Smooth muscle cell of bladder (primary cell): ENCODE measurements at places on chromosomes 4 and X. TPM values are rescaled to one million over a fixed set of nuclear protein-coding genes. Genes with fewer than 3 reads are reported as not detected.

MAGEA10 gene
- not detected in 2 replicates for total RNA-seq

SMARCA1 gene
- total RNA-seq, result 43.1 and 58.9 TPM in 2 replicates

ZMAT1 gene
- under 0.01 and 0.09 TPM in 2 replicates for total RNA-seq

TRIM2 gene
- total RNA-seq, result 72.0 and 93.4 TPM in 2 replicates

TMPRSS11B gene
- total RNA-seq, result not detected in 2 replicates

GPR173 gene
- 1.6 and 1.7 TPM in 2 replicates for total RNA-seq

SMIM43 gene
- total RNA-seq, result 5.4 and 11.2 TPM in 2 replicates

AREG gene
- 5.7 TPM in 1 of 2 replicates, not detected in the other for total RNA-seq

UBA6 gene
- total RNA-seq, result 60.7 and 74.7 TPM in 2 replicates

KLHL2 gene
- total RNA-seq, result 14.4 and 18.4 TPM in 2 replicates

ADAM29 gene
- under 0.01 TPM in 1 of 2 replicates, not detected in the other for total RNA-seq

NXF2B gene
- total RNA-seq, result not detected in 2 replicates

GLRA3 gene
- 0.14 TPM in 1 of 2 replicates, not detected in the other for total RNA-seq

HSFX3 gene
- total RNA-seq, result not detected in 2 replicates

DDIT4L gene
- 4.6 and 5.9 TPM in 2 replicates for total RNA-seq

GABRG1 gene
- not detected in 2 replicates for total RNA-seq

SEPSECS gene
- 6.5 and 7.0 TPM in 2 replicates for total RNA-seq

SPON2 gene
- 388 and 499 TPM in 2 replicates for total RNA-seq

CENPVL2 gene
- not detected in 2 replicates for total RNA-seq

KLHL15 gene
- 6.8 and 9.4 TPM in 2 replicates for total RNA-seq

IL2RG gene
- total RNA-seq, result not detected in 2 replicates

ADGRG4 gene
- total RNA-seq, result not detected in 2 replicates

BST1 gene
- total RNA-seq, result 19.9 and 21.2 TPM in 2 replicates

NAP1L3 gene
- 1.6 and 2.9 TPM in 2 replicates for total RNA-seq

SLC9B1 gene
- 0.83 and 1.6 TPM in 2 replicates for total RNA-seq

GPM6B gene
- 0.28 and 0.65 TPM in 2 replicates for total RNA-seq

NOX1 gene
- total RNA-seq, result 0.14 TPM in 1 of 2 replicates, not detected in the other

PFKFB1 gene
- under 0.01 TPM in 1 of 2 replicates, not detected in the other for total RNA-seq

MUC7 gene
- not detected in 2 replicates for total RNA-seq

UGT2B10 gene
- not detected in 2 replicates for total RNA-seq

MAB21L2 gene
- under 0.01 TPM in 1 of 2 replicates, not detected in the other for total RNA-seq

DRD5 gene
- not detected in 2 replicates for total RNA-seq

ZRSR2 gene
- 3.4 and 5.0 TPM in 2 replicates for total RNA-seq

GYG2 gene
- total RNA-seq, result 11.4 and 13.5 TPM in 2 replicates

ATP2B3 gene
- total RNA-seq, result under 0.01 TPM in 1 of 2 replicates, not detected in the other

ANXA3 gene
- 17.1 and 21.2 TPM in 2 replicates for total RNA-seq

TLL1 gene
- total RNA-seq, result 0.09 and 0.14 TPM in 2 replicates

CWH43 gene
- not detected in 2 replicates for total RNA-seq

PRMT9 gene
- 10.3 and 11.4 TPM in 2 replicates for total RNA-seq

SHROOM4 gene
- total RNA-seq, result 0.28 and 1.0 TPM in 2 replicates

FAM9C gene
- total RNA-seq, result under 0.01 and 0.18 TPM in 2 replicates

PRRG1 gene
- 11.1 and 13.1 TPM in 2 replicates for total RNA-seq

HTN3 gene
- not detected in 2 replicates for total RNA-seq

DCX gene
- total RNA-seq, result not detected in 2 replicates

FRAS1 gene
- 3.3 and 5.0 TPM in 2 replicates for total RNA-seq

RASL11B gene
- 0.28 and 1.1 TPM in 2 replicates for total RNA-seq

PTTG2 gene
- not detected in 2 replicates for total RNA-seq

GUCY1A1 gene
- 0.71 and 1.2 TPM in 2 replicates for total RNA-seq

NEXMIF gene
- under 0.01 and 0.09 TPM in 2 replicates for total RNA-seq

EXOSC9 gene
- total RNA-seq, result 20.2 and 24.0 TPM in 2 replicates

FAT4 gene
- 8.1 TPM in 2 replicates for total RNA-seq
